ENCODE measurements at places on chromosomes 7 and 10.

DNA sequence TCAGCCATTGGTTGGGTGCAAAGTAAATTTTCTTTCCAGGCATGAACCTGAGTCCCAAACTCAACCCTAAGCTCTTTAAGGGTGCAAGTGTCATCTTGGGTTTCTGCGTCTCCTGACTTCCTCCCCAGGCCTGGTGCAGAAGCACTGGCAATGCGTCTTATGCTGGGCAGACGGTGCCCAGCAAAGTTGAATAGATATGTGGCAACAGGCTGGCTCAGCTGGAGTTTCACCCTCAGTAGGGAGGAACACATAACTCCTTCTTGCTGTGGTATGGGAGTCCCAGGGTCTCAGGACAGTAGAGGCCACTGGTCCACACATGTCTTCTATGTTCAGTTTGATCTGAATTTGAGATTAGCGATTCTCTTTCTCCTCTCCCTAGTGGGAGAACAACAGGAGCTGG, 181.3 kb downstream of the RPS24 start:
- DNase-seq = no peak

DNA sequence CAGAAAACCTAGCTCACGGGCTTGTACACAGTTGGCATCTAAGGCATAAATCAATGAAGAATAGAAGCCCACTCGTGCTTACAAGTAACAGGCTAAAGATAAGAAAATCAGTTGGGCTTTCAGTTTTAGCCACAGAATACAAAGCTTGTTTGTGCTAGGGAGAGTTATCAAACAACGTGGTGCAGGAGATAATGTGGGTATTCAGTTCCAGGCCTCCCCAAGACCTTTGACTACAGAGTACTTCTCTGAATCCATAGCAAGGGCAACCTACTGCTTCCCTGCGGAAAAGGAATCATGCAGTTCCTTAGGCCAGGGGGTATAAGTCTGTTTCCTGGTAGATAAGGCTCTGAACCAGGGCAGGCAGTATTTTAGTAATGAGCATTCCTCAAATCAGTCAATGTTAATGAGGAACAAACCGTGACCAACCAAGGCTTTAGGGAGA, 219.5 kb upstream of the CSTF2T start:
- DNase-seq = no peak

DNA sequence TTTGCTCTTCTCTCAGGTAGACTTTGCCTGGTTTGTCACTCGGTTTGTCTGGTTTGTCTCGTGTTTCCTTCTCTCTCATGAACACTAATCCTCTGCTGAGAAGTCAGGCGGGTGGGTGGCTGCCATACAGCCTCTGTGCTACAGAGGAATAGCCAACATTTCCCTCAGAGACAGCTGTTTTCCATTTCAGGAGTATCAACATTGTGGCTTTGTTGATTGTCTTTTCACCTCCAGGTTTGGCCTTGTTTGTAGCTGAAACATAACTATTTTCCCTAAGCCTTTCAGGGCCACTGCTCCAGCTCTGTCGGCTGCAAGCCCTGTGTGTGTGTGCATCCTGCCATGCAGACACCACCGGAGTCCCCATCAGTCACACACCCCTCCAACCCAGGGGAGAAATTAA, 122.8 kb downstream of the BAMBI start:
- DNase-seq = no peak

- no peak for DNase-seq
Observed at GRCh38 chr10:65413001-65413400, 1512.8 kb upstream of the LRRTM3 start.

- no peak for DNase-seq
Observed at GRCh38 chr7:133931053-133931452, 196.1 kb upstream of the LRGUK start.

- DNase-seq = no peak
Observed at GRCh38 chr7:5523052-5523711, 99.5 kb upstream of the TNRC18 start.

GRCh38 chr10:33233221-33233620, 101.2 kb downstream of the NRP1 start:
- no peak for DNase-seq

DNA sequence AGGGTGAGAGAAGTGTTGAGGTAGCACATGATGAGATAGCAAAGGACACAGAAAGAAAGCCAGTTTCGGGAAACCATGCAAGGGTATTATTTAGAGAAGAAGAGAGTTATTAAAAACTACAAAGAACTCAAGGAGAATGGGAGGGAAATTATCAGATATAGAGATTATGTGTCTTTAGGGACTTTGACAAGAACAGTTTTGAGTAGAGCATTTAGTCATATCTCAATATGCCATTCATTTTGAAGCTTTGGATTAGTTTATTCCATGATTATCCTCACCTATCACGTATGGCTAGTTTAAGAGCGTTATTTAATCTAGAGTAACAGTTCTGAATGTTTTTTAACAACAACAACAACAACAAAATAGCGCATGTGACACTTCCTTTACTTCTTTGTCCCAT, 409.4 kb downstream of the EXOC4 start:
- DNase-seq = no peak

GRCh38 chr7:22874904-22875303, 52.3 kb upstream of the TOMM7 start:
- DNase-seq = no peak

DNA sequence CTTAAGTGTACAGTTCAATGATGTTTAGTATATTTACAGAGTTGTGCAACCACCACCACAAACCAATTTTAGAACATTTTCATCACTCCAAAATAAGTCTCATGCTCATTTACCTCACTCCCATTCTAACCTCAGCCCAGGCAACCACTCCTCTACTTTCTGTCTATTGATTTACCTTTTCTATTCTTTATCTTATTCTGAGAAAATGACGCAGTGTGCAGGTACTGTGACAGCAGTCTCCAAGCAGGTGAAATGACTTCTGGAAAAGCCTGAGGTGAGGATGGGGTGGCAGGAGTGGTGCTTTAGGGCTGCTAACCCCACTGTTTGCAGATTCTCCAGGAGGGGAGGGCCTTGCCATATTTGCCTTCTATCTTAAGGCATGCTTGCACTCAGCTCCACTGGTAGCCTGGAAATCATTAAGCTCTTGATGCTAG, 39.5 kb downstream of the GARS1 start:
- DNase-seq = no peak

- no peak for DNase-seq
Observed at GRCh38 chr10:98292971-98293370, 25.0 kb upstream of the LOXL4 start.

DNA sequence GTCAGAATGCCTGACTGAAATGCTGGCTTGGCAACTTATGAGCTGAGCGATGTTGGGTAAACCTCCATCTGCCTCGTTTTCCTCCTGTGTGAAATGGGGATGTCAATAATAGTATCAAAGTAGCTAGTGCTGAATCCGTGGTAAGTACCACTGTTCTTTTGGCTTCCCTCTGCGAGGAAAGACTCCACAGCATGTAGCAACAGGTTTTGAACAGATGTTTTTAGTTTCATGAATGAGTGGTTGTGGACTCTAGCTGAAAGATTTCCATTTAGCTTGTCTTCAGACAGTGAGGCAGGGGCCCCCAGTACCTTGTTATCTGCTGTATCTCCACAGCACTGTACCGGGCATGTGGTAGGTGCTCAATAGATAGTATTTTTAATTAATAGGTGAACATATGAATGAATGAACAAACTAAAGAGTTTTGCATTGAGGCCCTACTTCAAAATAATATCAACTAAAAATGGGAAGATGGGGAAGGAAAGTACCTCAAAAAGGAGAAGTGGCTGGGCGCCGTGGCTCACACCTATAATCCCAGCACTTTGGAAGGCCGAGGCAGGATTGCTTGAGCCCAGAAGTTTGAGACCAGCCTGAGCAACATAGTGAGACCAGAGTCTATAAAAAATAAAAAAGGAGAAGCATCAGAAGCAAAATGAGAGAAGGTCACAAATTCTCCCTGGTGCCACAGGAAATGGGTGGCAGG, 5.6 kb upstream of the DLG5 start:
- no peak for DNase-seq

DNA sequence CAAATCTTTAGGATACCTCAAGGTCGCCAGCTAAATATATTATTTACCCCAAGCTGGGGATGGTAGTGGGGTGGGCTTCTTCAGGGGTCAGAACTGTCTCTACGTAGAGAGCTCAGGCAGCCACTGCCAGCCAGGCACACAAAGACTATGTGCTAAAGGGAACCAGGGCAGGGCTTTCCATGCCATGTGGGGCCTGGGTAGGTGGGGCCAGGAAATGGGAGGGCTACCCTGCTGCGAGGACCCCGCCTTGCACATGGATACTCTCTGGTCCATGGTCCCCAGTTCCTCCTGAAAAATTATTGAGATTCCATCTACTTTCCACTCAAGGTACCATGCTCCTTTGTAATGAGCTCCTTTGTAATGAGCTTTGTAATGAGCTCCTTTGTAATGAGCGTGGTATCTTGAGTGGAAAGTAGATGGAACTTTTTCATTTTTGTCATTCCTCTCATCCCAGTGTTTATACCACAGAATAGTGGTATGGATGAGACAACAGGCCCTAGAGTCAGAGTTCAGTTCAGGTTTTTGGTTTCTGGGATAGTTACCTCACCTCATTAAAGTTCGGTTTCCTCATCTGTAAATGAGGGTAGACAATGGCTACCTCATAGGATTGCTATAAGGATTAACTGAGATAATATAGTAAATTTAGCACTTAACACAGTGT, 5.8 kb downstream of the SYNPO2L start:
- DNase-seq = no peak

- DNase-seq = no peak
Observed at GRCh38 chr7:142859829-142860228, 5.0 kb downstream of the EPHB6 start.

- no peak for DNase-seq
Observed at GRCh38 chr10:111379534-111380187, 302.8 kb downstream of the ADRA2A start.

DNA sequence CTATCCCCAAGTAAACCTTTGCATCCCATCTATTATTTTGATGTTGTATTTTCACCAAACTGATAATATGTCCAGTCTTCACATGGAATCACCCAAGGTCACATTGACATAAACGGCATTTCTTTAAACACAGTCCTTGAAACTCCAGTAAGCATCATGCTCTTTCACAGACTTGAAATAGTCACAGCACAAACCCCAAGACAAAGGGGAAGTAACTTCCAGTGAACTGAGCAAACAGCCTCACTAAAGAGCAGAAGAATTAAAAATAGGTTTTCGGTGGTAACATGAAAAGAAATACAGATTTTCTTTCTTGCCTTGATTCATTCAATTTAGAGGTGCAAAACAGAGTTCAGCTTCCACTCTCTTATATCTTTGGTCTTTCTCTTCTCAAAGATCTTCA, 253.7 kb downstream of the SFMBT2 start:
- DNase-seq = no peak

DNA sequence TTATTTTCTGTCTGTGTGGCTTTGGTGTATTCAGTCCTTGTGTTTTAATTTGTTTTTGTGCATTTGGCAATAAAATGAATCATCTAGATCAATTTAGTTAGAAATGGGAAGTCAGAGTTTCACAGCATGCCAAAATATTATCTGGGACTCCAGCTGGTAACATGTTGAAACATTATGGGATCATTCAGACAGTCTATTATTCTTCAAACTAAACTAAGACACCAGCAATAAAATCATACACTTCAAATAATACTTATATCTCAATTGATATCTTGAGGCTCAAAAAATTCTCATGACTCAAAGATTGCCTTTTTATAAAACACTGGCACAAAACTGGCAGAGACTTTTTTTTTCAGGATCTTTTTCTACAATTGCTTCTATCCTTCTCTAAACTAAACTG, 5.8 kb upstream of the RP9 start:
- no peak for DNase-seq

DNA sequence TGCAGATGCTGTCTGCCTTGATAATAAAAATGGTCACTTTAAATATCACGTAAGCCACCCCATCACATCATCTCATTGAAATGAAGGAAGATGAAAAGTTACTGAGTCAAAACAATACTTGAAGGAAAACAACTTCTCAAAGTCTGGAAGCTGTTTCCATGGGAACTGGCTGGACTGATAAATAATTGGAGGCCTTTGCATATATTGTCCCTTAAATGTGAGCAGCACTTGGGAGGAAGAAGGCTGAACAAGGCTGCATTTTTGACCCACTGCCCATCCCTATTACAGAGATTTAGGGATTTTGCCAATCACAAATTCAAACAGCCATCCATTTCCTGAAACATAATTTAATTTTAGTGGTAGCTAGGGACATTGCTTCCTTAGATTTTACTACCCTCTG, 18.2 kb upstream of the MAGI2 start:
- DNase-seq = no peak

GRCh38 chr10:58723186-58723585, 210.5 kb downstream of the BICC1 start:
- DNase-seq = no peak

DNA sequence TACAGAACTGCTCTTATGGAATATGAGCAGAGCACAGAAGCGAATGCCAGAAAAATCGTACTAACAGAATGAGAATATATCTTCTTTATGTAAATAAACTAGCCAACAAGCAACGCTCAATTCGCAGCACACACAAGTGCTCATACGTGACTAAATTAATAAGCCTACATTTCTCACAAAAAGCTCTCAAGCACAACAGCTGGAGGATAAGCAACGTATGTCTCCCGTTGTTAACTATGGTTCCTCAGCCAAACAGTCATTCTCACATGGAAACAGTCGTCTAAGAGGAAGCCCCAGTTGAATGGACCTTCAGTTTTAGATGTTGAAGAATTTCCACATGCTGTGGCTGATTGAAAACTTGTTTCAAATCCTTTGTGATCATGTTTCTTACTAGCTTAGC, 110.4 kb downstream of the PKD1L1 start:
- no peak for DNase-seq

DNA sequence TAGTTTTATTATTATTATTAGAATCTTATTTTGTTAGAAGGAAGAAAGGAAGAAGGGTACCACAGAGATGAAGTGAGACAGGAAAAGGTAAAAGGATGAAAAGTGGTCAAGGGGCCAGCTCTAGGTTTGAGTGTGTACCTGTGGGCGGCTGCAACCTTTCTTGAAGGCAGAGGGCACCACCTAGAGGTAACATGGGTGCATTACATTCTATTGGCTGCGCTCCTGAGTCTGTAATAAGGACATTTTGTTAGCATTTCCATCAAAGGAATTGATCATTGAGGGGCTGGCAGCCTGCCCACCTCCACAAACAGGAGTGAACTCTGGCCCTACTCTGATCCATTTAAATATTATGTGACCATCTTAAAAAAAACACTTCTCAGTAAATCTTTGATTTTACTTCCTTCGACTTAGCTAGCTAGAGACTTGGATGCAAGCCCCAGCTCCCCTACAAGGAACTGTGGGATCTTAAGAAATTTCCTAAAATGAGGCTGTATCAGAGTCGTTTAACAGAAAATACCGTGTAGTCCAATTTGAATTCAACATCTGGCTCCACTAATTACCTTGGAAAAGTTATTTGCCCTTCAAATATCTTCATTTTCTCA, 610.4 kb downstream of the IPMK start:
- no peak for DNase-seq

GRCh38 chr7:116327752-116328151, 117.4 kb downstream of the TES start:
- DNase-seq = no peak

DNA sequence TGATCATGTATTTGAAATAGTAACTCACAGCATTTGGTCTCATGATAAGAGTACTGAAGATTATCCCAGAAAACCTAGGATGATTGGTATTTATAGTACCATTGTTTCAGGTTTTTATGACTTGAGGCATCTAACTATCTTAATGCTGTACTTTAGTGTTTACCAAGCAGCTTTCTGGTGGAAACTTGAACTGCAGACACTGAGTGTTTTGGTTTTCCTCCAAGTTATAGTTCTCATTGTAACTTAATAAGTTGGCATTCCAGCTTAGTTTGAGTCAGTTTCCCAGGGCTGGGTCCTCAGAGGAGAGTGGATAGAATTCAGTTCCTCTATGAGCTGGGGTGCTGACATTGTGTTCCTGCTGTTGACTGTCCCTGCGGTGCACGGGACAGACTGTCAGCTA, 50.4 kb downstream of the SEC23IP start:
- no peak for DNase-seq

- DNase-seq = no peak
Observed at GRCh38 chr10:33802566-33802965, 468.1 kb upstream of the NRP1 start.
